ENCODE measurements at places on chromosomes 6 and 20.

GRCh38 chr6:18269253-18269652 lies 4.9 kb upstream of the DEK start:
- DNase-seq = no peak

- DNase-seq = no peak
Observed at GRCh38 chr20:56173438-56173837, 75.1 kb upstream of the MC3R start.

- no peak for DNase-seq
Observed at GRCh38 chr6:129766959-129767728, 57.2 kb upstream of the ARHGAP18 start.

GRCh38 chr6:36947570-36948351 lies 6.8 kb upstream of the PI16 start:
- no peak for DNase-seq

DNA sequence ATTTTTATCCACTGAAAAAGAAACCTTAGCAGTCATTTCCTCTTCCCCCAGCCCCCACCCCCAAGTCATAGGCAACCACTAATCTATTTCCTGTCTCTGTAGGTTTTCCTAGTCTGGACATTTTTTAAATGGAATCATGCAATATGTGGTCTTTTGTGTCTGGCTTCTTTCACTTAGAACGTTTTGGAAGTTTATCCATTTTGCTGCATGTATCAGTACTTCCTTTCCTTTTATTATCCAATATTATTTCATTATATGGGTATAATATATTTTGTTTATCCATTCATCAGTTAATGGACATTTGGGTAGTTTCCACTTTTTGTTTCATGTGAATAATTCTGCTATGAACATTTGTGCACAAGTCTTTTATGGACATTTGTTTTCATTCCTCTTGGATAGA lies 99.3 kb upstream of the BMP5 start:
- no peak for DNase-seq

DNA sequence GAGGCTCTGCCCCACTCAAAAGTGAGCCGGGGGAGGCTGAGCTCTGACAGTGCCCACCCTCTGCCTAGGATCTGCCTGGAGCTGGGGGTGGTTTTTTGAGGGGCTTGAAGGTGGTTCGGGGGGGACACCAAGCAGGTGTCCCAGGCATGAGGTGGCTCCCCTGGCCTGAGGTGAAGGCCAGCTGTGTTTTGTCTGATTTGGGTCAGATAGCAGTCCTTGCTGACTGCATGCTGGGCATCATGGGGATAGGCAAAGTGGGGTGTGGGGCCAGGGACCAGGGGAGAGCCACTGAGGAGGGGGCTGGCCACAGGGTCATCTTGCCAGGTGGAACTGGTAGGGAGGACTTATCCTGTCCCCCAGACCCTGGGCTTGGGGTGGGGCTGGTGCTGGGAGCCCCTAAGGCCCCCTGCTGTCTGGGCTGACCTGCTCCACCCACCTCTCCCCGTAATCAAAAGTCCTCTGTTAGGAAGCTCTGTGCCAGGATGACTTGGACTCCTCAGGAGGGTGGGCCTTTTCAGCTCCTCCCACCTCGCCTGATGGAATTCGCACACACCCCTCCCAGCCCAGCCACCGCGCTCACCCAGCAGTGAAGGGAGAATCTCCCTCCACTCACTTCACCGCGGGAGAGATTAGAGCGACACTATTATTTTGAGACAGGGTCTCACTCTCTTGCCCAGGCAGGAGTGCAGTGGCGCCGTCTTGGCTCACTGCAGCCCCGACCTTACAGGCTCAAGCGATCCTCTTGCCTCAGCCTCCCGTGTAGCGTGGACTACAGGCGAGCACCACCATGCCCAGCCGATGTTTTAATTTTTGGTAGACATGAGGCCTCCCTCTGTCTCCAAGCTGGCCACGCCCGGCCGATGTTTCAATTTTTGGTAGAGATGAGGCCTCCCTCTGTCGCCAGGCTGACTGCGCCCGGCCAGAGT lies 1.5 kb upstream of the COL9A3 start:
- DNase-seq = no peak

GRCh38 chr6:98832284-98833056 lies 1.9 kb upstream of the POU3F2 start:
- DNase-seq = peak; percentile 38

- DNase-seq = no peak
Observed at GRCh38 chr6:151690768-151691562, 116.5 kb upstream of the ESR1 start.

DNA sequence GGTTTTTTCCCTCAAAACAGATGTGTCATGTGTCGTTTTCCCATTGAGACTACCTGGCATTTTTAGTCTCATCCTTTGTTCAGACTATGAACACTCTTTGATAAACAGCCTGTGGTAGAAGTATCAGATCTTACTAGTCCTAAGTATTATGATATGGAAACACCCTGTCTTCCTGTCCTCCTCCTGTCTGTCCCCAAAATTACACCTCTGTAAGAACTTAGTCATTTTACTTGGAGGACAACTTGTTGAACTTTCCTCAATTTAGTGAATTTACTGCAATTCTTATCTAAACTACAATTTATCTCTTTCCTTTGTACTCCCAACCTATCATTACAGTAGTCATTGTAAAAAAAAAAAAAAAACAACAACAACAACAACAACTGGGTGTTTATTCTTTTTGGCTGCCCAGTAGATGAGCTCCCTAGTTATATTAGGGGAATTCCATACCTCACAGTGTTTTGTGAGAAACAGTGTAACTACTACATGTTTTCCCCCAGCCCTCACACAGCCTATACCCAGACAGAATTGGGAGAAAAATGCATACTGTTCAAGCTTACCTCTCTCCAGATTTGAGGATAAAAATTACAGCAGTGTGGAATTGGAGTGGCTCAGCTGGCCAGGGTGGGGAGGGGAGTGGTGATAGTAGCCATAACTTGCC lies 18.5 kb upstream of the ERVFRD-1 start:
- no peak for DNase-seq

DNA sequence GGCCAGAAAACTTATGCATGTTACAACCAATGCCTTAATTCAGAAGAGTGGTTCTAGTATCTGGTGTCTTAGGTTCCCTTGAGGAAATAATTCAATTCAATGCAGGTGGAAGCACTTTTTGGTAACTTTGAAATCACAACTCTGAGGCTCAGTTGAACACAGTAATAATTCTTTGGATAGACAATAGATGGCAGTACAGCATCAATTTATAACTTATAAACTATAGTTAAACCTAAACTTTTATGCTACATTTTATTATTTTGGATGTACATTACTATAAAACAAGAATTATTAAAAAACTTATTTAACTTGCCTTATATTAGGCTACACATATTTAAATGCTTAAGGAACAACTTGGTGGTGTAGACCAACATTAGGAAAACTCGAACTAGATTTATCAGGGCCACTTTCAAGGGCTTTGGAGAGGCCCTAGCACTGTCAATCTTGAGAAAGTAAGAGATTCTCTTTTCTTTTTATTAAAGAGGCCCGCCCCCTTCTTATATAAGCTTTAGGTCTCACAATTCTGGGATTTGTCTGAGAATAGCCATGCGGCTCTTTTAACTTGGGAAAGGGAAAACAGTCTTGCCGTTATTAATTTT lies 85.9 kb downstream of the CRYBG1 start:
- no peak for DNase-seq

DNA sequence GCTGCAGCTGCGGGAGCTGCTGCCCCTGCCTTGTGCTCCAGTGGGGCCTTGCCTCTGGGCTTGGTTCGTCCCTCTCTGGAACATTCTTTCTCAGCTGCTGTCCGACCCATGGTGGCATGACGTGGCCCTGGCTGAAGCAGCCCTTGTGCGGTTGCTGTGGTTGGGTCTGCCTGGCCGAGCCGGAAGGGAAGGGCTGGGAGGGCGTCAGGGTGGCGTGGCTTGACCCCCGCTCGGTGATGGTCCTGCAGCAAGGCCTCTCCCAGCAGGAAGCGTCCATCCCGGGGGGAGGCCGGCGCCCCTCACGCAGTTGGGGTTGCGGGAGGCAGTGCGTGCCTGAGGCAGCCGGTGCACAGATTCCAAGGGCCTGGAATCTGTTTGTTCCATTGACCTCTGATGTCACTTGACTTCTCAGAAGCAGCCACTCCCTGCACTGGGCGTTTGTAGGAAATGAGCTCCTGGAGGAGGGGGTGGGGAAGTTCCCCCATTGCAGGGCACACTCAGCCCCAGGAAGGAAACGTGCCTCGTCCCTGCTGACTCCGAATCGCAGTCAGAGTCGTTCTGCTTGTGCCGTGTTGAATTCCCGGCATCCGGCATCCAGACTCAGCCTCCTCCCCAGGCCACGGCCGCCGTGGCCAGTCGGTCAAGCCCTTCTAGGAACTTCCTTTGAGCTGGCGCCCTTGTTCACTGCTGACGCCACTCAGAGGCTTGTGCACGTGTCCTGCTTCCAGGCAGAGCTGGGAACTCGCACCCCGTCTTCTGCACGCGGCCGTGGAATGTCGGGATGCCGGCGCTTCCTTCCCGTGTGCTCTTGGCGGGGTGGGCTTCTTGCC lies 9.7 kb upstream of the TNFRSF6B start:
- DNase-seq = peak; percentile 55

DNA sequence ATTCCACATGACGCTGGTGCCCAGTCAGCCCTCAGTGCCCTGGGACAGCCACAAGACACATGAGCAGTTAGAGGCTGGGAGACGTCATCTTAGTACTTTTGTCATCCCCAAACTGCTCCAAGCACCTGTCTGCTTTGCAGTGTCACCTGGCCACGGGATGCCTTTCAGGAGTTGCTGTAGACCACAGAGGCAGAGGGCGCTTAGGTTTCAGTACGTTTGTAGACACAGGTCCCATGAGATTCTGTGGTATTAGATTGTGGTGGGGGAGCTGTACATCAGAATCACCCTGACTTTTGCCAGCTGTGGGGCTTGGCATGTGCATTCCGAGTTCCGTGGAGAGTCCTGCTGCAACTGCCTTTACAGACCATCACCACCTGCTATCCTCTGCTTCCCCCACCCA lies 16.7 kb downstream of the MAVS start:
- no peak for DNase-seq

DNA sequence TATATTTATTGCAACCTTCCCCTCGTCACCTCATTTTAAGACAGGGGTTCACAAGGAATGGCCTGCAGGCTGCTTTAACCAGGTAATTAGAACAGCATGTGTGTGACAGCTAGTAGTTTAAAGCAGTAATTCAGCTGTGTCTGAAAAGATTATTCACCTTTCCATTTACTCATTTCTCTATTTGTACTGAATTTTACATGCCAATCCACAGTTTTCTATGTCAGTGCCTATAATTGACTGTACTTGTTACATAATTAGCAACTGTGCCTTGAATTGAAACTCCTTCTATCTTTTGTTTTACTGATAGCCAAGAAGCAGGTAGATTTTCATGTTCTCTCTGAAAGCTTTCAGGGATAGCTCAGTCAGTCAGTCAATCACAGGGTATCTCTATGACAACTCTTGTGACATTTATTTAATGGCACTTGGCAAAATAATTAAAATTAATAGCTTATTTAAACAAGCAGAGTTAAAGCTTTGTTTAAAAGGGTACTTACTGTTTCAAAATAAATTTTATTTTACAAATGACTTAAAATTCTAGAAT lies 214.0 kb downstream of the ZFAND3 start:
- DNase-seq = no peak

DNA sequence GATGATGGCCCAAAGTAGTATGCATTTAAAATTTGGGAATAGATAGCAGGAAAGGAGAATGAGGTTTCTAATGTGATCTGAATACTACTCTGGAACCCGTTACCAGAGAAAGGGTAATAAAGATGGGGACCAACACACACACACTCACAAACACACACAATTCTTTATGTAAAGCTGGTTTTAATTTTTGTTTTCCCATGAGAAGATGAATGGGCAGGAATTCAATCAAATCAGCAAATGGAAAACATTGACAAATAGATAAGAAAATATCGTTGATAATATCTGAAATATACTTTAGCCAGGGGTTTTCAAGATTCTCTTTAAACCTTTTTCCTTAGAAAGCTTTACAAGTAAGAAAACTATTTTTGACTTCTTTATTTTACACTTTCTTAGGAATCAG lies 303.0 kb downstream of the PRL start:
- no peak for DNase-seq

DNA sequence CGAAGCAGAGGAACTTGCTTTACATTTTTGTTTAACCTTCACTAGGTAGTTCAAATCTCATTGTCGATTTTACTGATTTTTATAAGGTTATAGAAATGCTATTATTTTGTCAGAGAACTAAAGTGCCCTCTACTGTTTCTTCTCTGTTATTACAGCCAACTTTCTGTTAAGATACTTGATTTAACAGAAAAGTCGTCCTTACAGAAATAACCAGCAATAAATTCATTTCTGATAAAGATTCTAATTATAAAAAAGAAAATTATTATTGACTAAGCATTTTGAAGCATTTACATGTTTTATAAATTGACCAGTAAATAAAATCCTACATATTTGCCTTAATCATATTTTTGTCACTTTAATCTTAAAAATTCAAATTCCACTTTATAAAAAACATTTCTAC lies 60.8 kb downstream of the OGFRL1 start:
- no peak for DNase-seq

- DNase-seq = no peak
Observed at GRCh38 chr6:143699430-143699825, 21.7 kb downstream of the PHACTR2 start.

DNA sequence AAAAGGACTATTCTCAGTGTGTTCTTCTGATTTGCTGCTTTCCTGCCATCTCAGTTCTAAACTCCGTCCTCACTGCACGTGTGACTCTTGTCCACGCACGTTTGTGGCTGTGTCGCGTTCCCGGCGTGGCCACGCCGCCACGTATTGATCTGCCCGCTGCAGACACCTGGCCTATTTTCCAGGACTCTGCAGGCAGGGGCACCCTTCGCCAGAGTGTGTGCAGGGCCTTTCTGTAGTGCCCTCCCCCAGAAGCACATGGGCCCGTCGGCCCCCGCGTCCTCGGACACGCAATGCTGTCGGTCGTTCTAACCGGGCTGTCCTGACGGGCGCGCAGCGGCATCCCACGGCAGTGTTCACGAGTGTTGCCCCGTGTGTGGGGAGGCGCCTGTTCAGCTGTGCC lies 87.6 kb downstream of the YTHDF1 start:
- DNase-seq = no peak

- no peak for DNase-seq
Observed at GRCh38 chr20:2285193-2285592, 10.6 kb upstream of the TGM3 start.

DNA sequence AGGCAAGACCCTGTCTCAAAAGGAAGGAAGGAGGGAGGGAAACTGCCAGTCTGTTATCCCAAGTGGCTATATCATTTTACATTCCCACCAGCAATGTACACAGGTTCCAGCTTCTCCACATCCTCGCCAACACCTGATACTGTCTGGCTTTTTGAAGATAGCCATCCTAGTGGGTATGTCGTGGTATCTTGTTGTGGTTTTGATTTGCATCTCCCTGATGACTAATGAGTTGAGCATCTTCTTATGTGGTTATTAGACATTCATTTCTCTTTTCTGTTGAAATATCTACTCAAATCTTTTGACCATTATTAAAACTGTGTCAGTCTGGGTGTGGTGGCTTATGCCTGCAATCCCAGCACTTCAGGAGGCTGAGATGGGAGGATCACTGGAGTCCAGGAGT lies 47.9 kb upstream of the ARID1B start:
- DNase-seq = no peak

GRCh38 chr6:18329776-18330175 lies 57.4 kb upstream of the RNF144B start:
- DNase-seq = no peak

- no peak for DNase-seq
Observed at GRCh38 chr20:17202673-17203072, 24.2 kb upstream of the PCSK2 start.

GRCh38 chr20:21076073-21076472 lies 30.1 kb downstream of the LINC00237 start:
- no peak for DNase-seq

- DNase-seq = no peak
Observed at GRCh38 chr6:129546702-129547101, 163.3 kb downstream of the ARHGAP18 start.
